ENCODE measurements at places on chromosomes 6 and 20.

- no peak for DNase-seq
These were observed 71.8 kb upstream of the DSP start for GRCh38 chr6:7469696-7470095.

DNA sequence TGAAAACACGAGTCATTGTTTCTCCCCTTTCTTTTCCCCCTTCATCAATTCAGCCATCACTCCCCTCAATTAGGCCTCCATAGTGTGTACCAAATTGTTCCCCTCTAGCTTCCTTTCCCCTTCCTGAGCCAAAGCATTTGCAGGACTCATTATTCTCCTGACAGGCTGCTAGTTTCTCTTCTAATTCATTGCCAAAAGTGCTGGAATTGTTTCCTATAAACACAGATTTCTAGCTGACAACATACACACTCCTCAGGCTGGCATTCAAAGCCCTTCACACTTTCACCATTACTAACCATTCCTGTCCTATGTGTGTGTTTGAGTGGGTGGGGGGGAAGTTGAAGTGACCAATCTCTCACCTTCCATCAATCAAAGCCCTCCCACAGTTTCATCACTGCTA, 444.2 kb upstream of the OPRM1 start:
- no peak for DNase-seq

DNA sequence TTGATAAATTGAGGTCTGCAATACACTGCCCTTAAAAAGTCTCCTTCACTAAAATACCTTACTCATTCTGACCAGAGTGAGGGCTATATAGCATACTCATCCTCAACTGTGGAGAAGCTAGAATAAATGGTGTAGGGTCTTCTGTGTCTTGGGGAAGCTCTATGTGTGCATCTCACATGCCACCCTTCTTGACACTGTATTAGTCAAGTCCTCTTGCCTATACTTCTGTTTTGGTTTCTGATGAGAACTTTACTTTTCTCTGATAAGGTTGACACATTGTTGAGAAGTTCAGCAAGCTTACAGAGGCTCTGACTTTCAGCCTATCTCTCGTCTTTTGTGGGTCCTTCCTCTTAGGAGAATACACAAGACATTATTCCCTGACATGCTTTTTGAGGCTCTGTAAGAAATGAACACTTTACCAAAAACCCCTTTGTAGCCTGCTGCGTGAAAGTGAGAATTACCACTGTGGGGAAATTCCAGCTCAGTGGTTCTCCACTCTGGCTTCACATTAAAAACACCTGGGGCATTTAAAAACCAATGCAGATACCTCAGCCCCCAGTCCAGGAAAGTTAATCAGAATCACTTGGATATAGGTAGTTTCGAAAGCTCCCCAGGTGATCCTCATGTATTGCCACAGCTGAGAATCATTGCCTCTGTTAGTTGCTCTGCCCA, 372.1 kb upstream of the HS3ST5 start:
- DNase-seq = no peak

GRCh38 chr6:140079328-140079727, 704.9 kb upstream of the CITED2 start:
- no peak for DNase-seq

DNA sequence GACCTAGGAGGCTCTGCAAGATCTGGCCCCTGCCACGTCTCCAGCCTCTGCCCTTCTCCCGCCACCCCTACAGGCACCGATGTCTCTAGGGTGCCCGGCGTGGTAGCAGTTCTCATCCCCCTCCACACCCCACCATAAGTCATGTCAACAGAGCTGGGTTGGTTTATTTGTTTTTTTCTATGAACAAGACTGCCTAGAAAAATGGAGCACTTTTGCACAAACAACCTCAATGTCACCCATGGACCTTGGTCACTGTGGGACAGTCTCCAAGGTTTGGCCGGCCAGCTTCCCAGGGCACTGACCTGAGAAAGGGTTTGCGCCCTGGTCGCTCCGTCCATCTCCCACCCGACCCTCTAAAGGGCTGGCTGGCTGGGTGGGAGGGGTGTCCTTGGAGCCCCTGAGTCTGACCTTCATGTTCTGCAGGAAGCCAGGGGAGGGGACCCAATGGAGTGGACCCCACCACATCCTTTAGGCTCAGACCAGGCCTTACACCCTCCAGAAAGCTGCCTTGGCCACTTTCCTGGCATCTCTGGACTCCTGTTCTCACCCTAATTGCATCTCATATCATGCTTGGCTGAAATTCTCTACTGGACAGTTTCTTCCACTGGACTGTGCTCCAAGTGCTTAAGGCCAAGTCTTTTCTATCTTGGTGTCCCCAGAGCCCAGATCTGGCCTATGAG, 104.8 kb upstream of the PTPN1 start:
- DNase-seq = no peak

DNA sequence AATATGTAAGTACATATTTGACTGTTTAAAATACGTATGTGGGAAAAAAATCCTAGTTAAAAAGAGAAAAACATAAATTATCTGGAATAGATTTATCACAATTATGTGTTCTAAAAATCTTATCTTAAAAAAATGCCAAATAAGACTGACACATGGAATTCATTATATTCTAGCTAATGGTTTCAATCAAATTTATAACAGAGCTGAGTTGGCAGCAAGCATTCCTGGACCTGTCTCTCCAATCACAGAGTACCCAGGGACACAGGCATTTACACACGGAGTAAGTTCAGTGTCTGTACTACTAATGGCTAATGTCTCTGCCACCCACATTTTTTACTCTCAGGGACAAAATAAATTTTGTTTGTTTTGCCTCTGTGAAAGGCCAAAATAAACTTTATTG, 122.3 kb downstream of the RPS12 start:
- DNase-seq = no peak

DNA sequence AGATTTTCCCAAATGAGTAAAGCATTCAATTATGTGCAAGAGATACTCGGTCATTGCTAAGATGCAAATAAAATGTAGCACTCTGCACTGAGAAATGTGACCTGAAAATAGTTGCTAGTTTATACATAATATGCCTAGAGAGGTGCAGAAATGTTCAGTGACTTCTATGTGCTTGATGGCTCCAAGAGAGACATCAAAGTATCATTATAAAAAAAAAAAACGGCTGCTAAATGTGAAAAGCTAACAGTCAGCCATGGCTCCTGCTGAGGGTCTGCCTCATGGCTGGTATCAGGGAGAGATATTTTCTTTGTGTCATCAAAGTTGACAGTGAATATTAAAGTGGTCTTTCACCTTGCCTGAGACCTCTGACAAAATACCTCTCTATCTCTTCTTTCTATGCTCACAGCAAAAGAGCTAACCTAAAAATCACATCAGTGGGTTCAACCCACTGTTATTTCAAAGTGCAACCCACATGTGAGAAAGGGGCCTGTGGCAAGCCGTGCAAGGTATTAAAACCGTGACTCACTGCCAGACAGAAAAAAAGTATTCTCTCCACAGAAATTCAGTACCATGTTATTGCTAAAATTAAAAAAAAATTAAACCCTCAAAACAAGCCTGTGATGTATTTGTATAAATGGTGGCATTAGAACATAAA, 259.0 kb downstream of the HIVEP2 start:
- no peak for DNase-seq

GRCh38 chr6:137795501-137795900, 71.6 kb upstream of the TNFAIP3 start:
- no peak for DNase-seq

DNA sequence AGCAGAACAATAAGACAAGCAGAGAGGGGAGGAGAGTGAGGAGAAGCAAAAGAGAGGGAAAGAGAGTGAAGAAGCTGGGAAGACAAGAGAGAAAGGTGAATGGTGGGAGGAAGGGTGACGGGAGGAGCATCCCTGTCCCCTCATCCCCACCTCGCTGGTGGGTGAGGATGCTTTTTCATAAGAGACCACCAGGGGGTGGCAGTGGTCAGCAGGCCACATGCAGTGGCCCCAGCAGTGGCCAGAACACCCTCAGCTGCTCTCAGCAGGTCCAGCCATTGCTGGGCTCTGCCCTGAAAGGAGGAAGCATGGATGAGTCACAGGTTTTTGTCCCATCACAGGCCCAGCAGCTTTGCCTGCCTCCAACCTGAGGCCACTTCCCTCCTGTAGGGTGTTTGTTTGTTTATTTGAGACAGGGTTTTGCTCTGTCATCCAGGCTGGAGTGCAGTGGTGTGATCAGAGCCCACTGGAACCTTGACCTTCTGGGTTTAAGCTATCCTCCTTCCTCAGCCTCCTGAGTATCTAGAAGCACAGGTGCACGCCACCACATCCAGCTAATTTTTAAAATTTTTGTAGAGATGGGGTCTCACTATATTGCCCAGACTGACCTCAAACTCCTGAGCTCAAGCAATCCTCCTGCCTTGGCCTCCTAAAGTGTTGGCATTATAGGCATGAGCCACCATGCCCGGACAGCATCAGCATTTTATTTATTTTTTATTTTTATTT, 24.0 kb downstream of the FGD2 start:
- DNase-seq = no peak

- DNase-seq = no peak
These were observed 210.9 kb downstream of the TINAG start for GRCh38 chr6:54519161-54519560.

- DNase-seq = no peak
These were observed 116.3 kb downstream of the SNX5 start for GRCh38 chr20:17852323-17852722.

GRCh38 chr6:4677011-4677750, 99.0 kb upstream of the CDYL start:
- no peak for DNase-seq

GRCh38 chr20:25272223-25273000, 24.5 kb downstream of the PYGB start:
- DNase-seq = no peak

DNA sequence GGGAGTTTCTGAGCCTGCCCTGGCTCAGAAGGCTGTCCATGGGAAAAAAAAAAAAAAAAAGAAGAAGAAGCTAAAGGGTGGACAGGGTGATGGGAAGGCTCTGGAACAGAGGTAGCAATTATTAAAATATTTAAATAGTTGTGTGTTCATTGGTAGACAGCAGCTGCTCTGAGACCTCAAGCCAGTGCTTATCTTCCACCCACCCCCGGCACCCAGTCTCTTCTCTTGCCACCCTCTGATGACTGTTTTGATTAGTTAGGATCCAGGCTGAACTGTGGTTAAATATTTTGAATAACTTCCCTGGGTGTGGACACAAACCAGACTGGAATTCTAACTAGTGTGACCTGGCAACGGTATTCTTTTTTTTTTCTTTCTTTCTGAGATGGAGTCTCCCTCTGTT, 16.9 kb upstream of the SRSF3 start:
- no peak for DNase-seq

DNA sequence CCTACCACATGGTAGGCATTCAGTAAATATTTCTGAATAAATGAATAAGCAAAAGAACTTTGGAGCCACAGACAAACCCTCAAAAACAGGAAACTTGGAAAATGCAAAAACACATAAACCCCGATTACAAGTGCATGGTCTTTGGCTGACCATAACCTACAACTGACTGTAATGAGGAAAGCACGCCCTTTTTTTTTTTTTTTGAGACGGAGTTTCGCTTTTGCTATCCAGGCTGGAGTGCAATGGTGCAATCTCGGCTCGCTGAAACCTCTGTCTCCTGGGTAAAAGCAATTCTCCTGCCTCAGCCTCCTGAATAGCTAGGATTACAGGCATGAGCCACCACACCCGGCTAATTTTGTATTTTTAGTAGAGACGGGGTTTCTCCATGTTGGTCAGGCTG, 11.9 kb upstream of the LATS1 start:
- no peak for DNase-seq

DNA sequence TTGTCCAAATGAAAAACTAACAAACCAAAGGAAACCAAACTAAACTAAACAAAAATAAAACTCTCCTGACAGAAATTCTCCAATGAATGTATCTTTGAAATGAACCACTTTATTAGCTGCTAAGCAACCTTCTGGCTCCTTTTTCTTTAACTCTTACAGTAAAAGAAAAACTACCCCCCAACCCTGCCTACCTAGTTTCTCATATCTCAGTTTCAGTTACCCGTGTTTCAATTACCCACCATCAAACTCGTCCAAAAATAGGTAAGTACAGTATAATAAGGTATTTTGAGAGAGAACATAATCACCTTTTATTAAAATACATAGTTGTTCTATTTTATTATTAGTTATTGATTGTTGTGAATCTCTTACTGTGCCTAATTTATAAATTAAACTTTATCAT, 177.4 kb upstream of the THEMIS start:
- DNase-seq = no peak

GRCh38 chr20:34066476-34067090, 45.5 kb downstream of the EIF2S2 start:
- no peak for DNase-seq

GRCh38 chr6:10411971-10412460, 2.9 kb downstream of the TFAP2A start:
- DNase-seq = no peak

DNA sequence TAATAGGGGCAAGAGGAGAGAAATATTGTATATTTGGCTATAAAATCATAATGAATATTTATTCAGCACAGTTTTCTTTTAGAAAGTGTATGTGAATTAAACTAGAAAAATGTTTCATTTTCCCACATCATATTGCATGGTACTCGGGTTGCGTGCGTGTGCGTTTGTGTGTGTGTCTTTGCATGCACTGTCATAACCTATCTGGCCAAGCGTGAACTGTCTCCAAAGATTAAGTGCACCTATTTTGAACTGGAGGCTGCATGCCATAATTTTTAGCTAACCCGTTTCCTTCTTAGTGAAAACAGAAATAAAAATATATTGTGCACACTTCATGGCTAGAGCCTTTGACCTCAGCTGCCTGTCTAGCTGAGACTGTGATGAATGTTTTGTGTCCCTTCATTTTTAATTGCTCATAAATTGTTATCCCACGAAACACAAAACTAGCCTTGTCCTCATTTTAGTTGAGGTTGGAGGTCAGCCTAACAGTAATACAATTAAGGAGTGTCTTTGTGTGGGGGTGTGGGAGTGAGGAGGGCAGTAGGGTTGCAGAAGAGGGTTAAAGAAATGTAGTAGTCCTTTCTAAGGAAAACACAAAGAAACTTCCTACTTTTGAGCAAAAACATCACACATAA, 336.1 kb upstream of the POU3F2 start:
- DNase-seq = no peak

DNA sequence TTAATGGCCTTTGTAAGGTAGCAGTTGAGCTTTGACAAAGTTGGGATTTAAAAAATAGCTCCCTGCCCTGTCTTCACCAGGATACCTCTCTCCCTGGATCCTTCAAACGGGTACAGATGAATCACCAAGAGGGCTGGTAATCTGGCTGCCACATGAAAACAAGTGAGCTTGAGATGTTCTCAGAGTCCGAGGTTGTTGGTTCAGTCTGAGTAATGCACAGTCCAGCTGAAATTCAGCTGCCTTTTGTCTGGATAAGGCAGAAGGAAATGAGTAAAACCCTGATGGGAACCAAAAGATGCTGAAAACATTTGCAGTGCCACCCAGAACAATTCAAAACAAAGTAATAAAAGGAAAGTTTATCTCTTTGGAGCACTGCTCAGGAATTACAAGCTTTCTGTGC, 86.8 kb downstream of the GJA1 start:
- no peak for DNase-seq

DNA sequence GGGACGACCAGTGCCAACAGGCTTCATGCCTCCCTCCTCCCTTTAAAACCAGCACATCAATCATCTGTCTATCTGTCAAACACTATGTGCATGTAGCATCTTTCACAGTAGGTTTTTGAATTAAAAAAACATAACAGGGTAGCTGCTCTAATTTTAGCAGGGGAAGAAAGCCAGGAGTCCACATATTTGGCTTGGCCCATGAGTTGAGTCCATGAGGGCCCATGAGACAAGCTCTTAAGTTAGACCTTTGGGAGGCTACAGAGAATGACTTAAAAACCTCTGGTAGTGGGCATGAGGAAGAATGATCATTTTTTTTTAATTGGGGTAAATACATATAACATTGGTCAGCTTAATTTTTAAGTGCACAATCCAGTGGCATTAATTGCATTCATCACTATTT, 194.9 kb downstream of the UTRN start:
- no peak for DNase-seq
